Stimulated activated CD4-positive, alpha-beta T cell treated with anti-CD3 and anti-CD28 coated beads, Interleukin-1b, Interleukin-23, amount 100 ng/mL, for 1 hour (primary cell): ENCODE measurements at places on chromosomes 5 and 9.

DNA sequence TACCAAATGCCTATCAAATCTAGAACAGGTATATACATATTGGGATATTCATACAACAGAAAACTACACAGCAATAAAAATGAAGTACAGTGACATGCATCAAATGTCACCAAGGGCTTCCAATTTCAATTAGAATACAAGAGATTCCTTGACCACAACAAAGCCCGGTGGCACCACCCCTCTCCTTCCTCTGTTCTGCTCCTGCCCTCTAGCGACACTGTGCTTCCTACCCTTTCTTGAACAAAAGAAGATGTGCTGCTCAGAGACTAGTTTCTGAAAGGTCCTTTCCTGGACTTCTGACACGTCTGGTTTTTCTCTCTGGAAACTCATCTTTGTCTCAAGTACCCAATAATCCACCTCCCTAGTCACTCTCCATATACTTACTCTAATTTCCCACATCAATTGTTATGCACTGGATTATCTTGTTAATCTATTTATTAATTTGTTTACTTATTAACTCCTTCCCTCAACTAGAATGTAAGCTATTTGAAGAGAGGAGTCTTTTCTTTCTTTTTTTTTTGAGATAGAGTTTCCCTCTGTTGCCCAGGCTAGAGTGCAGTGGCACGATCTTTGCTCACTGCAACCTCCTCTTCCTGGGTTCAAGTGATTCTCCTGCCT lies 70.4 kb upstream of the CTSV start:
- peak; percentile 15 for DNase-seq

DNA sequence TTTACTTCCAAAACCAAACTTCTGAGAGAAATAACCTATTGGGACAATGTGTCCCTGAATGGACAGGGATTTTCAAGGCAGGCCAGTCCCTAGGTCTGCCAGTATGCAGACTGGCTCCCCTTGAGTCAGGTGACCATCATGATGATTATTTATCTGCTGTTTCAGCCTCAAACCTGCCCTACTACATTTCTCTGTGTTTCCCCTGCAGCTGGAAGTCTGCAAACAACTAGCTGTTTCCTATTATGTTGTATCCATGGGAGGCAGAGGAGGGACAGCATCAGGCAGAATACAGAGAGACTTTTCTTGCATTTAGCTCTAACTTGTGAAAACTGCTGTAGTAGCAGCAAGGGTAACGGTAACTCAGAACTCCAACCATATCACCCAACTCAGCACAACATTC lies 36.2 kb upstream of the IFNK start:
- DNase-seq = no peak

- DNase-seq = no peak
Measured at GRCh38 chr9:89891221-89891590, 286.4 kb downstream of the GADD45G start.

- DNase-seq = no peak
Measured at GRCh38 chr9:5593904-5594303, 35.0 kb upstream of the RIC1 start.

- DNase-seq = no peak
Measured at GRCh38 chr5:126508251-126508961, 85.2 kb downstream of the GRAMD2B start.

GRCh38 chr9:129317179-129318011 lies 139.3 kb upstream of the IER5L start:
- DNase-seq = no peak

GRCh38 chr5:77719666-77720363 lies 56.3 kb downstream of the TBCA start:
- no peak for DNase-seq

- no peak for DNase-seq
Measured at GRCh38 chr5:9269014-9269413, 276.9 kb downstream of the SEMA5A start.

DNA sequence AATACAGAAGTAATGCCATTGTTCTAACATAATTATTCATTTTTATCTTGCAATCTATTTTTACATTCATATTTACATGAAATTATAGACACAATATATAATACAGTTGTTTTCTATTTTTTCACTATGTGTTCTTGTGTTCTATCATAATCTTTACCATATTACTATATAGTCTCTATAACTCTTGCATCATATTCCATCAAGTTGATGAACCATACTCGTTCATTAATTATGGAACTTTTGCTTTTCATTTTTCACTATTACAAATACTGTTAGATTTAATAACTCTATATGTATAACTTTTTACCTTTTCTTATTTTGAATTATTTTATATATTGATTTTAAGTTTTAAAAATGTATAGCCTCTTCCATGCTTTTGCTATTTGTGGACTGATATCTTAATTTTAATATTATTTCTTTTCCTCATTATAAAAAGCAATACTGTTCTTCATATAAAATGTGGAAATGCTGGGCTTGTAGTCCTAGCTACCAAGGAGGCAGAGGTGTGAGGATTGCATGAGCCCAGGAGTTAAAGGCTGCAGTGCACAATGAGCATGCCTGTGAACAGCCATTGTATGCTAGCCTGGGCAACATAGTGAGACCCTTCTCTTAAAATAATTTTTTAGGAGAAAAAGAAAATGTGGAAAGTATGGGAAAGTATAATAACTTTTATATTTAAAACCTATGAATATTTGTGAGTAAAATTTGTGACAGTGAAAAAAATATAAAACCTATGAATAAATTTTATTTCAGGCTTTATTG lies 65.5 kb downstream of the ANKHD1 start:
- DNase-seq = no peak

- DNase-seq = no peak
Measured at GRCh38 chr9:126183266-126183665, 143.4 kb upstream of the MVB12B start.

GRCh38 chr5:74378464-74378863 lies 262.1 kb downstream of the ENC1 start:
- DNase-seq = no peak

DNA sequence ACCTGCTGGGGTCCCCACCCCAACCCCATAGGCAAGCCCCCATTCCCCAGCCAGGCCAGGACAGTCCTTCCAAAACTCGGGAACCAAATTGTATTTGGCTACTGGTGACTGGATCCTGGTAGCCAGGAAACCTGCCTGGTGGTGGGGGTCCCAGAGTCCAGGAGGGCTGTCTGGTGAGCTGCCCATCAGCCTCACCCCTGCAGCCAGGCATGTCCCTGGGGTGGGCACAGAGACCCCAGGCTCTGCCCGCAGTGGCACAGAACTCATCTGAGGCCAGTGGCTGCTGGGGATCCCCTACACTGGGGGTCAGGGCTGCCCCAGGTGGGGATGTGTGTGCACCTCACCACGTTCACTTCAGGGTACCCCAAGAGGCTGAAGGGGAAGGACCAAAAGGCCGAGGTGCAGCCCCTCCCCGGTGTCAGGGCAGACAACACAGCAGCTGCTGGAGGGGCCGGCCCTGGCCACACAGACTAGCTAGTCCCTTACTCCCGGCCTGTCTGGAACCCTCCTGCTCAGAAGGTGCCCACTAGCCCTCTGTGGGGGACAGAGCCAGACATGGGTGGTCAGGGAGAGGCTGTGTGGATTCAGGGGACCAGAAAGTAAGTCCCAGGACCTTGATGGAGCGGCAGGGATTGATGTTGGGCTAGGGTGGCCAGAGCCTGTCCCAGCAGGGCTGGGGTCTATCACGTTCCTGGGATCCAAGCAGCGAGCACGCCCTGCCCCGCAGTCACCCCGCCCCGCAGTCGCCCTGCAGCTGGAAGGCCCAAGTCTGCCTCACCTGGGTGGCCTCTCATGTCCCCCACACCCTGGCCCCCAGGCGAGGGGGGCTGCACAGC lies 91.5 kb downstream of the KCNT1 start:
- DNase-seq = no peak

DNA sequence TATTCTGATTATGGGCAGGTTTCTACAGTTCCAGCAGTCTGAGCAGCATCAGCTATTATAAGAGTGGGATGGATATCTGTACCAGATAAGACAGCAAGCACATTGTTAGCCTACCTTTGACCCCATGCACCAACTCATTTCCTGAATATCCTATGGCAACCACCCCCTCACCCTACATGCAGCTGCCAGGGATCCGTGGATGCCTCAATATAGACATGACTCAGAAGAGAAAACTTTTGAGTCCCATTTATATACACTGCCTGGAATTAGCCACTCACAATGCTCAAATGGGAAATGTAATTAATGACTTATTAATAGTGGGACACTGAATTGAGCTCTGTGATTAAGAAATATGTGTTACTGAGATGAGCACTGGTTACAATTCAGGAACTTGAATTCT lies 124.4 kb downstream of the SSBP2 start:
- no peak for DNase-seq

DNA sequence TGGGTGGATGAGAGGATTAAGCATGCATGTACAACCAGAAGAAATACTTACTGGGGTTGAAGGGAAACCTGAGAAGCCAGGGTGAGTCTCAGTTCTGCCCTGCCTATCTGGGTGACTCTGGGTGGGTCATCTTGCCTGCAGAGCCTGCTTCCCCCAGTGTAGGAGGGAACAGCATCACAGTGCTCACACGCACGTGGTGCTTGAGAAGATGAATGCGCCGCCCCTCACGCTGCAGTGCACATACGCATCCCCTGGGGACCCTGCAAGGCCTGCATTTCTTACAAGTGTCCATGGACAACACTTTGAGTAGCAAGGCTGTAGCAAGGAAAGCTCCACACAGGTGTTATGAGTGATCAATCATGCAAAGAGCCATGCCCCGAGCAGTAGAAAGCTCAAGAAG lies 18.7 kb upstream of the GABBR2 start:
- DNase-seq = no peak

DNA sequence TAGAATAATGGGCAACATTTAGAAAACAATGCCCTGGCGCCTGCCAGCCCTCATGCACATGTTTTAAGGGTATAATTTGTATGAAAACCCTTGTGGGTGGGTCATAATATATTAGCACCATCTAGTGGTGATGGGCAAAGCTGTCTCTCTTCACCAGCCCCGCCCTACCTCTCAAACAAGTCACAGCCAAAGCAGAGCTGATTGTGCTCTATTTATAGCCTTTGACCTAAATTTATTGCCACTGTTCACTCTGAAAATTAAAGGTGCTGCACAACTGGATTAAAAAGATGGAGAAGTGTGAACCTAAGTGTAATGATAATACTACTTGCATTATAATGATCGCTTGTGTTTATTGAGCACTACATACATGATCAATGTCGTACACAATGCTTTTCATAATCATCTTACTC lies 131.9 kb upstream of the ANKH start:
- DNase-seq = peak; percentile 17

- DNase-seq = no peak
Measured at GRCh38 chr5:175855041-175855720, 16.2 kb upstream of the CPLX2 start.

GRCh38 chr5:68711293-68712200 lies 382.3 kb upstream of the SLC30A5 start:
- DNase-seq = no peak

GRCh38 chr9:101226803-101227202 lies 158.0 kb downstream of the BAAT start:
- DNase-seq = no peak

DNA sequence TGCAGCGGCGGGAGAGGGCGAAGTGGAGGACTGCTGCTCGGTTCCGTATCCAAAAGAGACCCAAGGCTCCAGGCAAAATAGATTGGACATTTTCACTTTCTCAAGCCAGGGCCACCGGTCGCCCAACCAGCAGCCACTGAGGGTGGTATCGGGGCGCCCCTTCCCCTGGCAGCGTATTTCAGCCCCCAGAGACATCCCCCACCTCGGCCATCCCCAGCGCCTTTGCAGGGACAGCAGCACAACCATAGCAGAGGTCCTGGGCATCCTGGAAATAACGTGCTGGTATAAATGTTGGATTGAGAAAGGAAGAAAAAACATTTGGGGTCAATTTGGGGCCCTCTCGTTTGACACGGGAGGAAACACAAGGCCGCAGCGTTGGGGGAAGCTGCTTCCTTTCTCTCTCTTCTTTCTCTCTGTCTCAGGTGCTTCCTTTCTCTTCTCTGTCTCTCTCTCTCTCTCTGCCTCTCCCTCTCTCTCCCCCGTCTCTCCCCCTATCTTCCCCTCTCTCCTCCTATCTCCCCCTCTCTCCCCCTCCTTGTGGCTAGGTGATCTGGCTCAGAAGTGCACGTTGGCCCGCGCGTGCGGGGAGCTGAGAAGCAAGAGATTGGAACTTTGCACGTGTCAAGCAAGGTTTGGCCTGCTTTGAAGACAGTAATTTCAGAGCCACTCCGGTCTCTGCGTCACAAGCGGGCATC lies 624 bp upstream of the RETREG1 start:
- no peak for DNase-seq

DNA sequence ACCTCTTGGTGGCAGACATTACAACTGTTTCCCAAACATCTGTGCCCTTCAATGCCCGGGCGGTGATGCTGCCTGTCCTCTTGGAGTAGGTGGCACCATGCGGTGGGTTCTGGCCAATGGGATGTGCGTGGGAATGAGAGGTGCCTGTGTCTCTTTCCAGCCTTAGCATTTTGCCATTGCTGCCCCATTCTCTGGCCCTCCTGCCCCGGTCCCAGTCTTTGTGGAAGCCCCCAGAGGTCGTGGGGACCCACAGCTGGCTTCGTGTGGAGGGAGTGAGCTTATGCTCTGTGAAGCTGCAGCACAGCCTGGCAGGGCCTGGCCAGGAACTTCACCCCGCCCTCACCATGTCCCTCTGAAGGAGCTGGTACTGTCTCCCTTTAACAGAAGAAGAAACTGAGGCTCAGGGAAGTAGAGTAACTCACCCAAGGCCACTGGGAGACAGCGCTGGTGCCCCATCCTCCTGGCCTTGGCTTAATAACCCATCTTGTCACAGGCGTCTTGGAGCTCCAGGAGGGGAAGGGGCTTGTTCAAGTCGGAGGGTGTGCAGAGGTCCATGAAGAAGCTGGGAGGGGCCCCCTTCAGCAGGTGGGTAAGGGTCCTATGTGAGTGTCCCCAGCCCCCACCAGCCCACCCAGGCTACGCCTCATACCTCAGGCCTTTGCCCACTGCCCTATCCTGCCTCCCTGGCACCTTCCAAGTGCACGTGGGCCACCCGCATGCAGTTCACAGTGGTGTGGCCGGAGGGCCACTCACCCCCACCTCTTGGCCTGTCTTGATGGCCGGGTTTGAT lies 173.6 kb downstream of the GAPVD1 start:
- DNase-seq = no peak

DNA sequence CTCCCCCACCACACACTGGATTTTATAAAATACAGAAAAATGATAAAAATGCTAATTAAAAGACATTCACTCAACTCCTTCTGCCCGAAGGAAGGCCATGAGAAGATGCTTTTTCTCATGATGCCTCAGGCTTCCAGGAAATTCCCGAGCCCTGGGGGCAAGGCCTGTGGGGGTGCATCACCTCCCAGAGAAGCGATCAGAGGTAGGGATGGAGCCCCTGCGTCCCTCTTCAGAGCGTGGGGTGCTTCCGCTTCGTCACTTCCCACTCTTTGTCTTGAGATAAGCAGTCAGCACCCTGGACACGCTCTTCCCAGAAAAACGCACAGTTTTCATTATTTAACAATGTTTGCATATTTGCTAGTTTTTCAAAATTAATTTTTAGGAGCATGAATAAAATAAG lies 33.3 kb upstream of the SH3PXD2B start:
- DNase-seq = no peak

DNA sequence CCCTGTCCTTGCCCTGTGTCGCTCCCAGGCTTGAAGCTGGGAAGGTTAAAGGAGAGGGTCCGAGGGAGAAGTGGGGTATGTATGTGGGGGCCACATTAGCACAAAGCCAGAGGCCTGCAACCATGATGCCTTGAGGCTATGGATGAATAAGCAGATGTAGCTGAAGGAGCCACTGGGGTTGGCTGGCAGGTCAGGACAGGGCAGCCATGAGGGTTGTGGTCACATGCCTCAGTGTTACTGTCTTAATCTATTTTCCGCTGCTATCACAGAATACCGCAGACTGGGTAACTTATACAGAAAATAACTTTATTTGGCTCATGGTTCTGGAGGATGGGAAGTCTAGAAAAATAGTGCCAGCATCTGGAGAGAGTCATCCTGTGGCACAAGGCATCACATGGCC lies 9.2 kb upstream of the GRHPR start:
- no peak for DNase-seq
